ENCODE measurements at places on chromosomes 4 and X. TPM values are rescaled to one million over a fixed set of nuclear protein-coding genes. Genes with fewer than 3 reads are reported as not detected.

GRCh38 chrX:107293056-107293455 lies 86.6 kb downstream of the DNAAF6 start:
- H3K36me3 ChIP-seq, result no peaks in the 10 kb centered on the region
- no peak overlapping the region for H3K27ac ChIP-seq
- peaks cover 2% of the 10 kb centered on the region for H3K27me3 ChIP-seq
- H3K4me1 ChIP-seq, result no peaks in the 10 kb centered on the region

- H3K36me3 ChIP-seq, result peaks cover 13% of the 10 kb centered on the region
- no peaks in the 10 kb centered on the region for H3K27me3 ChIP-seq
- H3K27ac ChIP-seq, result peak overlapping the region; percentile 57
- DNase-seq, result no peak
Observed at GRCh38 chr4:186643501-186644310, 80.0 kb downstream of the FAT1 start.

- no peak for DNase-seq
- H3K27ac ChIP-seq, result no peak overlapping the region
- H3K36me3 ChIP-seq, result no peaks in the 10 kb centered on the region
- no peaks in the 10 kb centered on the region for H3K4me1 ChIP-seq
Observed at GRCh38 chrX:41258226-41258625, 75.7 kb upstream of the DDX3X start.

- H3K4me1 ChIP-seq, result no peaks in the 10 kb centered on the region
- H3K27me3 ChIP-seq, result no peaks in the 10 kb centered on the region
- DNase-seq, result no peak
Observed at GRCh38 chr4:138110815-138111214, 131.3 kb downstream of the SLC7A11 start.

DNA sequence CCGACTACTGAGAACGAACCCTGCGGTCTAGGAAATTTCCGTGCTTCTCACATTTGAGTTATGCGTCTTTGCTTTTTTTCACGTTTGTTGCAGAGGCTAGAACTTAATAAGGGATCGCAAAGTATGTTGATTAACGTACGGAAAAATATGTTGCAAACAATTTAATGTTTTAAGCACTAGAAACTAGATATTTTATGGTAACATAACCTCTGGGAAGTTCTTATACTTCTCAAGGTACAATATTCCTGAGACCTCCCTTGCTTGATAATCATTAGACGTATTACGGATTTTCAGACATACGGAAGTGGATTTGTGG lies 639 bp upstream of the PRDM5 start:
- H3K36me3 ChIP-seq, result no peaks in the 10 kb centered on the region
- H3K4me3 ChIP-seq, result peak overlapping the region; percentile 64
- H3K27me3 ChIP-seq, result no peaks in the 10 kb centered on the region
- no peak for DNase-seq
- H3K4me1 ChIP-seq, result 0 out of 2 replicates have a peak, but pooled peaks cover 5% of the 10 kb centered on the region

DNA sequence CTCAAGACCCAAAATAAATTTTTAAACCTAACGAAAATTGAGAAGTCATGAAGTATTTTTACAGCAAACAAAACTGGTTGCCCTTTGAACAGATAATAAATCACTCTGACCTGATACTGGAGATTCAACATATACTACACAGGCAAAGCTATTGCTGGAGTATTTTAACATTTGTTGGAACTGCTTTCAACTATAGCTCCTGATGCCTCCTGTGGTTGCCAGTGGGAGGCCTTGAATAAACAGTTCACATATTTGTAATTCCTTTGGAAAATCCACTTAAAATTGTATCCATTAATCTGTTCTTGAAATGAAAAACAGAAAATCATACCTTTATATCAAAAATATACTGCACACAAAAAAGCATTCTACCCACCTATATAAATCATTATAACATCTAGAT lies 605.1 kb downstream of the KCTD8 start:
- H3K36me3 ChIP-seq, result no peaks in the 10 kb centered on the region
- no peak overlapping the region for H3K27ac ChIP-seq
- H3K4me1 ChIP-seq, result no peaks in the 10 kb centered on the region
- no peak overlapping the region for H3K4me3 ChIP-seq

DNA sequence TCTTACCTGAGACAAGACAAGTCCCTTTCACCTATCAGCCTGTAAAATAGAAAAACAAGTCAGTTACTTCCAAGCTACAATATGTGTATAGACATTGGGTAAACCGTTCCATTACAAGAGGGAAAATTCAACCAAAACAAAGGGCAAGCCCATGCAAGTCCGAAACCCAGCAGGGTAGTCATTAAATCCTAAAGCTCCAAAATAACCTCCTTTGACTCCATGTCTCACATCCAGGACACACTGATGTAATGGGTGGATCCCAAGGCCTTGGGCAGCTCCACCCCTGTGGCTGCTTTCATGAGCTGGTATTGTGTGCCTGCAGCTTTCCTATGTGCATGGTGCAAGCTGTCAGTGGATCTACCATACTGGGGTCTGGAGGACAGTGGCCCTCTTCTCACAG lies 14.7 kb upstream of the FAM47B start:
- no peak overlapping the region for H3K4me3 ChIP-seq
- no peak overlapping the region for H3K27ac ChIP-seq
- H3K27me3 ChIP-seq, result no peaks in the 10 kb centered on the region

GRCh38 chr4:74503580-74503979 lies 58.6 kb downstream of the AREG start:
- no peaks in the 10 kb centered on the region for H3K36me3 ChIP-seq
- no peak overlapping the region for H3K4me3 ChIP-seq
- H3K27me3 ChIP-seq, result no peaks in the 10 kb centered on the region
- H3K27ac ChIP-seq, result no peak overlapping the region
- no peak for DNase-seq

- no peaks in the 10 kb centered on the region for H3K27me3 ChIP-seq
- H3K36me3 ChIP-seq, result peaks cover 20% of the 10 kb centered on the region
- DNase-seq, result no peak
- no peak overlapping the region for H3K4me3 ChIP-seq
Observed at GRCh38 chr4:24551492-24552289, 32.7 kb downstream of the DHX15 start.

GRCh38 chr4:93897559-93897958 lies 69.0 kb downstream of the ATOH1 start:
- H3K36me3 ChIP-seq, result no peaks in the 10 kb centered on the region
- no peaks in the 10 kb centered on the region for H3K4me1 ChIP-seq
- H3K4me3 ChIP-seq, result no peak overlapping the region
- H3K27me3 ChIP-seq, result no peaks in the 10 kb centered on the region
- no peak overlapping the region for H3K27ac ChIP-seq
- no peak for DNase-seq

GRCh38 chr4:153156721-153157120 lies 47.5 kb upstream of the TRIM2 start:
- H3K27ac ChIP-seq, result no peak overlapping the region
- peaks cover 7% of the 10 kb centered on the region for H3K4me1 ChIP-seq
- no peaks in the 10 kb centered on the region for H3K36me3 ChIP-seq
- H3K27me3 ChIP-seq, result no peaks in the 10 kb centered on the region
- DNase-seq, result no peak

GRCh38 chr4:108744307-108744706 lies 18.5 kb downstream of the ETNPPL start:
- no peaks in the 10 kb centered on the region for H3K36me3 ChIP-seq
- no peaks in the 10 kb centered on the region for H3K4me1 ChIP-seq
- no peak overlapping the region for H3K27ac ChIP-seq
- H3K27me3 ChIP-seq, result no peaks in the 10 kb centered on the region

DNA sequence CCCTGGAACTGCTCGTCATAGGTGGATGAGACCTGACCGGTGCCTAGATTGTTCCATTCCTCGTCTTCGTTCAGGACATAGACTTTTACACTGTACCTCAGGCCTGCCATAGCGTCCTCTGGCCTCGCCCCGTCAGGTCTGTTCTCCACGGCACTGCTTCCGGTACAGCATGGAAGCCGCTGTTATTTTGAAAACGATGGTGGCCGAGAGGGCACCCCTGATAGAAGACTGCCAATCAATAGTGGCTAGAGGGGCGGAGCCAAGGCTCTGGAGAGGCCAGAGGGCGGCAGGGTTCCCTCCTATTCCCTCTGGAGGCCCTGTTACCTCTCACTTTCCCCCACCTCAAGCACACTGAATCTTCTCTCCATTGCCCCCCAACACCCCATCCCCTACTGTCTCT lies at the start of gene PPP4R3C:
Gene PPP4R3C, minus strand, starts transcription at position 155 of the 400 bp plus-strand sequence. Its CDS starts 45 bp downstream, at position 110.
- no peaks in the 10 kb centered on the region for H3K36me3 ChIP-seq
- DNase-seq, result no peak
- H3K4me3 ChIP-seq, result no peak within 1 kb of the TSS

GRCh38 chrX:51047950-51048349 lies 137.4 kb downstream of the BMP15 start:
- H3K27ac ChIP-seq, result no peak overlapping the region
- H3K27me3 ChIP-seq, result no peaks in the 10 kb centered on the region
- no peak for DNase-seq
- H3K36me3 ChIP-seq, result no peaks in the 10 kb centered on the region
- no peaks in the 10 kb centered on the region for H3K4me1 ChIP-seq

MUC7 gene
- total RNA-seq, result not detected

SOD3 gene
- 1.0 TPM for total RNA-seq

NPY5R gene
- not detected for total RNA-seq

TMPRSS11B gene
- total RNA-seq, result not detected

MMRN1 gene
- not detected for total RNA-seq

TCEAL2 gene
- not detected for total RNA-seq

PCSK1N gene
- total RNA-seq, result 17.8 TPM

VEGFD gene
- total RNA-seq, result not detected

ARX gene
- total RNA-seq, result 0.15 TPM

SLBP gene
- 73.4 TPM for total RNA-seq

DGAT2L6 gene
- not detected for total RNA-seq

RAB33B gene
- total RNA-seq, result 4.5 TPM
